ENCODE measurements at places on chromosomes 4 and X.

DNA sequence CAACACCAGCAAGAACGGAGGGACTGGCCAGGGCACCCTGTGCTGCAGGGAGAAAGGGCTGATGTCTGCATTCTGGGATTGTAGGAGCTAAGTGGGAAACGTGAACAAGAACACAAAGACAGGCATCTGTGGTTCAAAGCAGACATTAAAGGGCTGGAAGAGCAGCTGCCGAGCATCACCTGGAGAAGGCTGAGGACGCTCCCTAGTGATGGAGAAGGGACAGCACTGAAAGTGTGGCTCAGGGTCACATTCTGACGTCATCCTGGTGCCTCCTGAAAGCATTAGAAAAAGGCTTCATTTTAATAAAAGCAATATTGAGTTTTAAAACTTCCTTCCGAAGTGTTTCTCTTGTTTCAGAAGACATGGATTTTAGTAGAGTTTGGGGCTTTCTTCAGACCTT is 62.3 kb downstream of the CLDN22 start:
- no peak for DNase-seq

- peak; percentile 30 for DNase-seq
Measured at GRCh38 chr4:40918330-40918729, 168.6 kb downstream of the NSUN7 start.

DNA sequence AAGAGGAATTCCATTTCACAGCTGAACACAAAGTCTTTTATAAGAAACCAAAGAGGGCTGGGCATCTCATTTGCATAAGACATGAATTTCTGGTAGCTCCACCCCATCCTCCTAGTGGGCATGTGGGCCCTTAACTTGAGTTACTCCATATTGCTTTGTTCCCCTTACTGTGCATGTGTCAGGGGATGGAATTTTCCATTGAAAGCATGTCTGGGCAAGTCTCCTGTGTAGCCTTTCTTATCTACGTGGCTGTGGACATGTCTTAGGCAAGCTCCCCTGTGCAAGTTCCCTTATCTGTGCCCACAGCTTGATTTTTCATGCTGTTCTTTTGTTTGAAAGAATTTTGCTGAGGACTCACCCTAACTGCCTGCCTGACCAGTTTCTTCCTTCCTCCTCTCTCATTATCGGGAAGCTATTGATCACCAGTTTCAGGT is 123.5 kb upstream of the JADE1 start:
- no peak for DNase-seq

DNA sequence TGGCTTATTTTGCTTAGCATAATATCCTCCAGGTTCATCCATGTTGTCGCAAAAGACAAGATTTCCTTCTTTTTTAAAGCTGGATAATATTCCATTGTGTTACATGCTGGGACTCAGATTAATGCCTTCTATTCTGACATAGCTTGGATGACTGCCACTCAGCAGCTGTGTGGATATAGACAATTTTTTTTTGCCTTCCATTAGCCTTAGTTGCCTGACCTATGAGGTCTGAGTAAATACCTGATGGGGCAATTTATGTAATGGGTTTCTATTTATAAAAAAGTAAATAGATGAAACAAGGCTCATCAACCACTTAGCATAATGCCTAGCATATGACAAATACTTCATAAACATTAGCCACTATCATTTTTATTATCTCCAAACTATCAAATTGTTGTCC is 515.4 kb downstream of the ZNF674 start:
- no peak for DNase-seq

DNA sequence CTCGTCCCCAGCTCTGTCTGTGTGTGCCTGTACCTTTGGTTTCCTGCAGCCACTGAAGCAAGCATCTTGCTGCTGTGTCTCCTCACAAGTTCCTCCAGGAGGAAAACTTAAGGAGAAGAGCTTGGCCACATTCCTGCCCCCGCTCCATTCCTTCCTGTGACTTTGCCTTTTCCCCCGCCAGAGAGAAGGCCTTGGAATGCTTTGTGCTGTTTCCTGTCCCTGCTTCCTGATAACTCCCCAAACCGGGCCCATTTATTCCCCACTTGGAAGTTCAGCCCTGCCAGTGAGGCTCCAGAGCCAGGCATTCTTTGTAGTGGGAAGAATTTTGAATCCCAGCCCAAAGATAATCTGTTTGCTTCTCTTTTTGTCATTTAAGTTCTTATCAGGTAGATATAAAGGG is 33.1 kb downstream of the SMIM10L2A start:
- no peak for DNase-seq

GRCh38 chr4:151808120-151808529 is 47.3 kb upstream of the GATB start:
- DNase-seq, result no peak

DNA sequence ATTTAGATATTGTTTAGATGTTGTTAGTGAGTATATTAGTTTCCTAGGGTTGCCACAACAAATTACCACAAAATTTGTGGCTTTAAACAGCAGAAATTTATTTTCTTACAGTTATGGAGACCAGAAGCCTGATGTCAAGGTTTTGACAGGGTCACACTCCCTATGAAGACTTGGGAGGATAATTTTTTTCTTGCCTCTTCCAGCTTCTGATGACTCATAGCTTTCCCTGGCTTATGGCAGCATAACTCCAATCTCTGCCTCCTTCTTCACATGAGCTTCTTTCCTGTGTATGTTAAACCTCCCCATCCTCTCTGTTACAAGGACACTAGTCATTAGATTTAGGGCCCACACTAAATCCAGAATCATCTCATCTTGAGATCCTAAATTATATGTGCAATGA is 20.9 kb upstream of the RAB40A start:
- no peak for DNase-seq

DNA sequence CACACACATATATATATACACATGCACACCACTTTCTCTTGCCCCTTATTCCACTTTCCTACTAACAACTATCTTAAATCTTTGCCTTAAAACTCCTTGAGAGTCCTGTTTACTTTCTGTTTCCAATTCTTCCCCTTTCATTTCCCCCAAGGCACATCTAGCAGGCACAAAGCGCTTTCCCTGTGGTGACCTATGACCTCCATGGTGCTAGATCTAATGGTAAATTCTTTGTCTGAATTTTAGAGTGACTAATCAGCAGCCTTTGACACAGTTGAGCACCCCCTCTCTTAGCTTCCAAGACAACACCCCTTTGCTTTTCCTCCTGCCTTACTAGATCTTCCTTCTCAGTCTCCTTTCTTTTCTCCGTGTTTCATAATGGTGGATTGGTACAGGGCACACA is 236.4 kb upstream of the TTC29 start:
- DNase-seq, result no peak

GRCh38 chrX:44343412-44344141 is at the start of gene EFHC2:
EFHC2 (minus strand) TSS chrX:44343672; CDS start chrX:44343588, 84 bp downstream.
- DNase-seq, result no peak

DNA sequence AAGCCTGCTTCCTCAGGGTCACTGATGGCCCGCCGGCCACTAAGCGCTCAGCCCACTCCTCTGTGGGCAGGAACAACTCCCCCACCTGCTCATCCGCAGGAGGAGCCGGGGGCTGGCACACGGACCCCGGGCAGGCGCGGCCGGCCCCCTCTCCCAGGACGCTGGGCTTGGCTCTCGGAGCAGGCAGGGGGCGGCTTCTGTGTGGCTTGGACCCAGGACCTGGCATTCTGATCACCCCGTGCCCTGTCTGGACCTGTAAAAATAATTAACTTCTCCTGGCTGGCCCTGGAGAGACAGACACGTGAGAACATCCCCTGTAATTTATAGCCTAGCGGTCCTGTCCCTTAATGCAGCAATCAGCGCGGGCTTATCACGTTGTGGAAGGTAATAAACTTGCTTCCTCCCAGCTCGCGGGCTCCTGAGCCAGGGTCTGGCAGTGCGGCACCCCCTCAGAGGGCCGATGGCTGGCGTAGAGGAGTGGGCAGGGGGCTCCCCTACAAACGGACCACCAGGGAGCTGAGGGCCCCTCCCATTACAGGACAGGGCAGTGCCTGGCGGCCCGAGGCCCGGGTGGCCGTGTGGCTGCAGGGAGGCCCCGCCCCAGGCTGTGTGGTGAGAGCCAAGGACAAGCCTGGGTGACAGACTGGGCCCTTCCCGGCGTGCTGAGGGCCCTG is 84.5 kb upstream of the NKX1-1 start:
- DNase-seq, result peak; percentile 19

DNA sequence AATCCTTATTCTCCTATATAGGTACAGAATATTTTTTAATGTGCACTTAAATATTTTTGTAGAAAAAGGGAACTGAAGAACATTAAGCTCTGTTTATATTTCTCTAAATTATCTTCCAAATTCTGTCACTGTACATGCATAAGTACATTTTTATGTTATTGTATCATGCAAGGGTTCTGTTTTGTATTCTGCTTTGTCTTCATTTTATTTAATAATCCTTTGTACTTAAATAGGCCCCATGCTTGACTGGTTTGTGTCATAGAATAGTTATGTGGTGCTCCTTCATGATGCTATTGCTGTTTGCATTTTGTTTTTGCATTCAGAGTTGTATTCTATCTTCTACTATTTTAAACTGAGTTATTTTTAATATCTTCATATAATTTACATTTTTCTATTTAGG is 111.9 kb upstream of the EDNRA start:
- no peak for DNase-seq

GRCh38 chrX:34790026-34790425 is 132.9 kb upstream of the TMEM47 start:
- no peak for DNase-seq

DNA sequence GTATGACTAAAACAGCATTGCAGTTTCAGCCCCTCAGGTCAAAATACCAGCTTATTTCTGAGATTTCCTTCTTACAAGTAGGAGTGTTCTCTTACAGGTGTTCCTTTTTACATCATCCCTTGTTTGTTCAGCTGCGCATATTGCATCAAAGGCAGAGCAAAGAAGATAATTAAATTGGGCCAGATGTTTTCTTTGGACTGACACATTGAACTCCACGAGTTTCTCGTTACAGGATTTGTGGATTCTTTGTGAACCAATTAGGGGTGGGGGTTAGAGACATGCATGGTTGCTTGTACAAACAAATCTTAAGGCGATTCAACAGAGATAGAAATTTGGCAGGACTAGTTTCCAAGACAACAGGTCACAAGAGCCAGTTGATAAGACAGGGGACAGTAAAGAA is 95.7 kb downstream of the SPANXN4 start:
- no peak for DNase-seq

GRCh38 chr4:80072228-80072743 is 743 bp downstream of the ANTXR2 start:
- peak; percentile 10 for DNase-seq

GRCh38 chr4:41437111-41437536 is 100.8 kb upstream of the LIMCH1 start:
- DNase-seq, result no peak

DNA sequence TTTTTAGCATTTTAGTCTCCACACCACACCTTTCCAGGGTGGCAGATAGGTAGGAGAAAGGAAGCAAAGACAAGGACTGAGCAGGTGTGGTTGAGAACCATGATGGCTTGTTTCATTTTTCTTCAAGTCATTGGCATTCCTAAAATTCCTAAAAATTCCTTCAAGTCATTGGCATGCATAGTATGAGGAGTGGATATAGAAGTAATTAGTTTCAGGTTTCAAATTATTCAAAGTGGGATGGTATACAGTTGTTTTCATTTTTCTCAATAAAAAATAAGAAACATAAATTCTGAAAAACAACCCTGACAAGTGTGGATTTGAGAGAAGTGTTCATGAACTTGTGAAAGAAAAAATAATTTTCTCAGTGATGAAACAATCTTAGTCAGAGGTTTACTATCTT is 22.3 kb upstream of the HERC3 start:
- DNase-seq, result no peak

GRCh38 chrX:9560219-9560618 is 95.4 kb downstream of the TBL1X start:
- DNase-seq, result no peak

- DNase-seq, result no peak
Measured at GRCh38 chrX:136039968-136040367, 54.7 kb downstream of the SLC9A6 start.

GRCh38 chrX:15274946-15275345 is 5.1 kb upstream of the ASB9 start:
- no peak for DNase-seq

DNA sequence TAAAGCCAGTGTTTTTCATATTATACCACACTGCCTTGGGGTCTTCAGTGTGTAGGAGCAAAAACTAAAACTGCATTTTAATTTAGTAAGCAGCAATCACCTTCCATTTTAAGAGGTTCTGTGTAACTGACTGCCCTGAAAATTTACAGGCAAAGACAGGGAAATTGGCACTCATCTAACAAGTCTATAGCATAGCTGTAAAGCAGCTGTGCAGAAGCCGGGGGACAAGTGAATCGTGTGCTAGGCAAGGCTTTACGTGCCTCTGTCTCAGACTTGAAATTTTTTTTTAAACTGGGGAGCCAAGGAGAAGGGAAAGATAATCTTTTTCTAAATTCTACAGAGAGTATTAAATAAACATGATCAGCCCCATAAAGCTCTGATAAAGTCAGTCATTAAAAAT is 39.7 kb downstream of the TSPAN5 start:
- DNase-seq, result no peak

DNA sequence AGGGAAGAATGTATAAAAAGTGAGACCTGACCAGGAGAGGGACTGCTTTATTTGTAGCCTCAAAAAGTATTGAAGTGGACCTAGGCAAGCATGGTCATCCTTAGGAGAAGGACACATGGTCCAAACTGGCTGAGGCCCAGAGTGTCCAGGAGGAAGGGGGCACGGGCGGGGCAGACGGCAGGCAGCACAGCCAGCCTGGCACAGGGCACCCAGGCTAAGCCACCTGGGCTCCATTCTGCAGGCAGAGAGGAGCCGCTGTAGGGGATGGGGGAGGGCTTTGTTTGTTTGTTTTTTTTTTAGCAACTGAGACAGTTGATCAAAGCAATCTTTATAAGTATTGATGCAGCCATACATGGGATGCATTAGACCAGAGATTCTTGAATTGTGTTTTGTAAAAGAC is 188.6 kb downstream of the PRDM5 start:
- DNase-seq, result no peak

GRCh38 chrX:3346501-3347259 is at the start of gene MXRA5:
MXRA5 (minus strand) TSS chrX:3346652; CDS start chrX:3343833, 2,819 bp downstream.
- no peak for DNase-seq

- peak; percentile 24 for DNase-seq
Measured at GRCh38 chrX:14032406-14032805, 2.7 kb upstream of the GEMIN8 start.

- no peak for DNase-seq
Measured at GRCh38 chr4:121784975-121785374, 16.1 kb upstream of the EXOSC9 start.

DNA sequence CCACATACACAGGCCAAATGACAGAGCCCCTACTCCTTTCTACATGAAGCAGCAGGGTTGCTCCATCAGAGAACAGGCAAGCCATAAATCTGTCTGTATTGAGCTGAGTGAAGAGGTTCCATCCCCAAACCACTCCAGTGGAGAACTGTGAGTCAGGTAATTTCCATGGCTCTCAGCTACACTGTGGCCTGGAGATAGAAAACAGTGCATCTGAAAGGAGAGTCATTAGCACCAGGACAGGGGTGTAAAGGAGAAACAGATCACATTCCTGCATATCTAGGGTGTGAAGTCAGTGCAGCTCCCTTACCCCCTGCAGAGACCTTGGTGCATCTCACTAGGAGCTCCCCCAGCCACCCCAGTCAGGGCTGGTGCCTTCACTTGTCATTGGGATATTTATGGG is 314.7 kb downstream of the CHIC1 start:
- DNase-seq, result no peak

GRCh38 chrX:24646745-24647182 is 383 bp downstream of the PCYT1B start:
- DNase-seq, result no peak
